ENCODE measurements at places on chromosomes 4 and X. TPM values are rescaled to one million over a fixed set of nuclear protein-coding genes. Genes with fewer than 3 reads are reported as not detected.

Gene PNMA3
- 11.7 TPM for total RNA-seq

Gene BST1
- 12.1 TPM for total RNA-seq

Gene HEPH
- 2.4 TPM for total RNA-seq

Gene GUCY1A1
- 9.7 TPM for total RNA-seq

Gene USP53
- 4.7 TPM for total RNA-seq

Measured in liver (tissue), 10 donors.